CD4-positive, CD25-positive, alpha-beta regulatory T cell (primary cell): ENCODE measurements at places on chromosomes 3 and 15. TPM values are rescaled to one million over a fixed set of nuclear protein-coding genes. Genes with fewer than 3 reads are reported as not detected.

Gene SOX2
- polyA plus RNA-seq, result not detected

Gene CACNA2D2
- 0.52 TPM for polyA plus RNA-seq

Gene SLC9C1
- polyA plus RNA-seq, result not detected

Gene LINGO1
- not detected for polyA plus RNA-seq

Gene NAA80
- 15.1 TPM for polyA plus RNA-seq

DNA sequence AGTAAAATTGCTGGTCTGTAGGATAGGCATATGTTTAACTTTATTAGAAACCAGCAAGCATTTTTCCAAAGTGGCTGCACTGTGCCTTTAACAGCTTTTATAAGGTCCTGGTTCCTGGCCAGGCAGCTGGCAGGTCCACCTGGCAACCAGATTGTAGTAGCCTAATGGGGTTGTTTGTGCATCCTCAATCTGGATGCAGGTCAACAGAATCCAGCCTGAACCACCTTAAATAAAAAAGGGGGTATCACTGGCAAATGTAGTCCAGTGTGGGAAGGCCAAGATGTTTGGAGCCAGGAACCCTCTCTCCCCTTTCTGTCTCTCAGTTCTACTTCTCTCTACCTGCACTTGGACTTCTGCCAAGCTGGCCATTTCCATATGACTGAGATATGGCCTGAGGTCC is 200.3 kb downstream of the ZNF621 start:
- no peak for DNase-seq

- no peak for DNase-seq
Observed at GRCh38 chr3:71502066-71502625, 81.4 kb downstream of the FOXP1 start.
